Activated naive CD4-positive, alpha-beta T cell treated with anti-CD3 and anti-CD28 coated beads, Interleukin-2, amount 50 U/mL, for 72 hours (primary cell): ENCODE measurements at places on chromosomes 7 and 10.

GRCh38 chr7:33836797-33837355 lies 68.5 kb upstream of the BMPER start:
- peak; percentile 30 for DNase-seq

- peak; percentile 48 for DNase-seq
Measured at GRCh38 chr10:24465891-24466818, 257.2 kb downstream of the KIAA1217 start.

- DNase-seq: no peak
Measured at GRCh38 chr7:54680377-54681005, 78.5 kb downstream of the SEC61G start.

- DNase-seq: no peak
Measured at GRCh38 chr10:44186150-44186549, 198.7 kb downstream of the CXCL12 start.

- DNase-seq: no peak
Measured at GRCh38 chr7:15234431-15234830, 327.4 kb downstream of the AGMO start.

- no peak for DNase-seq
Measured at GRCh38 chr10:47358457-47358856, 10.3 kb downstream of the RBP3 start.

DNA sequence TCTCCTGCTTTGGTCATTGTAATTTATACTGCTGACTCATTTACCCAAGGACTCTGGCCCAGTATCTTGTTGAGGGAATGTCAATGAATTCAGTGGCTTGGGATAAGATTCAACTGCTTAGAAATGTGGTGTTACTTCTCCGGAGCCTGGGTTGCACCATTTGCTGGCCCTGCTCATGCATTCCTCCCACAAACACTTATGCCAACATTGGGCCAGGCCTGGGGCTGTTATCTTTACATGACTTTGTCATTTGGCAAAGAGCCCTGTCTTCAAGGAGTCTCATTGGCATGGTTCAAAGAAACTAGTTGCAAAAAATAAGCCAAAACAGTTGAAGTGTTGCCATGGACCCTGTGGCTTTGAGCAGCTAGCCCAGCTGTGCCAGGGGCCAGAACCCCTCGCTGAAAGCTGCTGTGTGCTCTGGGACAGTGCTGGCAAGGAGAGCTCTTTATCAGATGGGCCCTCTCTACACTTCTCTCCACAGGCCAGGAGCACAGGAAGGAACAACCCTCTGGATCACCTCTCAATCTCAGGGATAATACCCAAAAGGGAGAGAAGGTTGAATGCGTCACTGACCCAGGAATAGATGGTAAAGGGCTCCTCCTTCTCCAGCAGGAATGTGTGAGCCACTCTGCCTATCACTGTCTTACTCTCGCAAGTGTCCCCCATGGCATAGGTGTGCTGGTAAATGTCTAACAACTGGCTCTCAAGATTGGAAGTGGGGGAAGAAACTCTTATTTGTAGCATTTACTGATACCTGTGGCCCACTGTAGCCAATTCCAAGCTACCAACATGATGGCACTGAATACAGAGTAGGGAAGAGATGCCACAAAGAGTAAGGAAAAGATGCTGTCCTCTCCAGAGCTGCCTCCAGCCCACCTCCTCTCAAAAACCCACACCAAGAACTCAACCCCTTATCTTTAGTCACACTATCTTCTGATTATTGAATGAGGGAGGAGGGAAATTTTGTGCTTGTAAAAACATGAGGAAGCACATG lies 23.5 kb upstream of the PDE1C start:
- DNase-seq: no peak

- DNase-seq: no peak
Measured at GRCh38 chr10:1376384-1376945, 320.3 kb downstream of the WDR37 start.

GRCh38 chr7:77565917-77566316 lies 28.8 kb downstream of the PTPN12 start:
- no peak for DNase-seq

DNA sequence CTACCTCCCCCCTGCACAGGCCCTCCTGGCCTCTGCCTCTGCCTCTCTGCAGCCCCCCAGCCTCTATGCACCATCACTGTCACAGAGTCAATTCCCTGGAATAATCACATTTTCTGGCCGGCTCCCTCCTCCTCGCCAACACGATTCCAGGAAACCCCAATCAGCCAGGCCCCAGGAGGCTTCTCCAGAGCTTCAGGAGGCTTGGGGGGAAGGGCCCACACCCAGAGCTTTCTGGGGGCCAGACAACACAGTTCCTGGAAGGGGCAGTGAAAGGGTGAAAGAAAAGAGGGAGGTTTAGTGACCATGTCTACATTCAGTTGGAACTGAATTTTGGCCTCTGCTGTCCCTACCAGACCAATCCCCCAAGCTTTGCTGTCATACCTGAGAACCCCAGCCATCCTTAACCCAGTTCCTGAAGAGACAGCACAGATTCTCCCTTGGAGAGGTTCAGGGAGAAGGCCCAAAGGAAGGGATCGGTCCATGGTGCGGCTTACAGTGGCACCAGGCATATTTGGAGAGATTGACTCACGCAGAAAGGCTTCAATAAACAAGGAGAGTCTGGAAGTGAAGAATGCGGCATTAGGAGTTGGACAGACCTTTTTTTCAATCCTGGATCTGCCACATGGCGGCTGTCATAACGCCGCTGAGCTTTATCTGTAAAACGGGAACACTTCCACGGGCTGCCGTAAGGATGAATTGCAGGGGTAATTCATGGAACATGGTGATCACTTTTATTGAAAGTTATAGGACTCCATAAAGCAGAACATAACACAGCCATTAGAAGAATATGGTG lies 89.0 kb downstream of the NEURL1 start:
- DNase-seq: no peak

GRCh38 chr10:4685904-4686643 lies 139.9 kb upstream of the AKR1E2 start:
- DNase-seq: no peak

DNA sequence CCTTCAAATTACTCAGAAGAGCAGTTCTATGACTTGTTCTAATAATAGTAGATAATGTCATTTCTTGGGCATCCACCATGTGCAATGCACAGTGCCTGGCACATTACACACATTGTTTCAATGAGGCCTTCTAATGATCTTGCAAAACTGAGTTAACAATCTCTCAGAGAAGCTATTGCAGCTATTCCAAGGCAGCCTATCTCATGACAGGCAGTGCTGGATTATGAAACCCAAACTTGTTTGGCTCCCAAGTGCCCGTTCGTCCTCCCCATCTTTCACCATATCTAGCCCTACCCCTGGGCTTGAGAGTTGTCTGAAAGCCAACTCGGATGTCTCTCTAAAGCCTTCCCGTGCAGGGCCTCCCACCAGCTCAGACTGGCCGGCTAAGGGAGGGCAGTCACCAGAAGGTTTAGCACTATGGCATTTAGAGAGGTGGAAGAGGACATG lies 405.1 kb downstream of the PLXNA4 start:
- no peak for DNase-seq

DNA sequence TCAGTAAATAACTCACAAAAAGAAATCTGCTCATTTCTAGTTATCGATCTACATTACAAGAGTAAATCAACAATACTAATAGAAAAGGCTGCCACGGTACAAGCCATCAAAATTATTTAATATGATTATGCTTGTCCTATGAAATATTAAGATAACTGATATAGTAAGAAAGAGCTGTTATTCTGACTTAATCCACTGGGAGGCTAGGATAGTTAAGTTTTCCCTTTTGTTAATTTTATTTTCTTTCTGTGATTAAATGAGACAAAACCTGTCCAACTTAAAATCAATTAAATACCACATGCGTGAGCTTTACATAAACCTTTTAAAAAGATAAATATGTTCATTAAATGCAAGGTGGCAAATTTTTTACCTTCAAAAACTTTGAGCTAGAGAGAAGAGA lies 114.8 kb downstream of the LMBR1 start:
- no peak for DNase-seq

GRCh38 chr10:119030421-119031250 lies 1.1 kb downstream of the NANOS1 start:
- peak; percentile 59 for DNase-seq

- no peak for DNase-seq
Measured at GRCh38 chr7:37719077-37719476, 35.5 kb downstream of the GPR141 start.

DNA sequence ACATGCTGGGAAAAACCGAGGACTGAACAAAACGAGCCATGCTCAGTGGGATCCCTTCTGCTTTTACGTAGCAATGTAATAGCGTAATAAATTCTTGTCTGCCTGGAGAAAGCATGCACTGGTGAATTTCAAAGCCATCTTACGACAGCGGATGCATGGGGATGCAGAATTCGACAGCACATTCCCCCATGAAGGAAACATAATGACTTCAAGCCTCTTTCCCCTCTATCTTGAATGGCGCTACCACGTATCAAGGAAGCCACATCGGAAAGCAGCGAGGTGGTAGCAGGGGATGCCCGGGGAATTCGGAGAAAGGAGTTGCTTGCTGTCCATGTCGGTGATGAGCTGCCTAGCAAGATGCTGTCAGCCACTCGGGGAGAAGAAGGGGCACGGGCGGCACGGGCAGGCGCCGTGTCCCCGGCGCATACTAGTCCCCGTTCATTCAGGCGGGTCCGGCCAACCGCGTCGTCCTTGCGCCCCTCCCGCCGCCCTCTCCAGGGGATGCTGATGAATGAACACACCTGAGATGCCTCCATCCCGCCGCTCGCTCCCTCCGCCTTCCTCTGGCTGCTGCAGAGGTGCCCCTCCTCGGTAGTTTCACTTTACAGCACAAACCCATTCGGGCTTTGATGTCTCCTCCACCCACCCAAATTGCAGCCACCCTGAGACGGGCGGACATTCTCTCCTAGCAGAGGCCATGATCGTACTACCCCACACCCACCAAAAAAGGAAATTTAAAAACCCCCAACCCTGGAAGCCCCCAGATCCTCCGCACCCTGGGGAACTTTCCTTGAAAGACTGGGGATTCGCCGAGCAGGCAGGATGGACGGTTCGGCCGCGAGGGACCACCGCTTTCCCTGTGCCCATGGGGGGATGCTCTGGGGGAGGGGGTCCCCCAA lies 644 bp downstream of the SORBS1 start:
- DNase-seq: peak; percentile 45

GRCh38 chr7:95525503-95525902 lies 39.8 kb downstream of the ASB4 start:
- no peak for DNase-seq

GRCh38 chr7:24896031-24896501 lies 83.9 kb downstream of the OSBPL3 start:
- DNase-seq: no peak

GRCh38 chr10:98309366-98310355 lies 41.7 kb upstream of the LOXL4 start:
- peak; percentile 21 for DNase-seq

GRCh38 chr7:95155965-95156364 lies 168.4 kb downstream of the PON1 start:
- no peak for DNase-seq

- no peak for DNase-seq
Measured at GRCh38 chr10:662686-663465, 26.6 kb downstream of the DIP2C start.

GRCh38 chr10:47290338-47290737 lies 9.7 kb upstream of the GDF10 start:
- DNase-seq: no peak

DNA sequence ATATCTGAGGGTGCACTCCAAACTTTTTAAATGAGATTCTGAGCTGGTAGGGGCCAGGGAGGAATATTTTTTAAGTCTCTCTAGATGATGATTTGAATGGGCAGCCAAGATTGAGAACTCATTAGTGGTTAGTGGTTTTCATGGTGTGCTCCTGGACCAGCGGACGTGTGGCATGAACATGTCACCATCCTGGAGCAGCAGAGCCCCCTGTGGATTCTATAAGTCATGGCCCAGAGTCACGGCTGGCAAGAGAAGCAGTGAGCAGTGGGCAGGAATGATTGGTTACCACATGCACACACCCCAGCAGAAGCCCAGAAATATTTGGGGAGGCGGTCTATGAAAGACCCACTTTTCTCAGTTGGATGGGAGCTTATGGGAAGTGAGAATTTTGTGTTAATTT lies 21.2 kb upstream of the UCN3 start:
- no peak for DNase-seq

GRCh38 chr7:1931256-1931950 lies 261.3 kb downstream of the ELFN1 start:
- DNase-seq: no peak

DNA sequence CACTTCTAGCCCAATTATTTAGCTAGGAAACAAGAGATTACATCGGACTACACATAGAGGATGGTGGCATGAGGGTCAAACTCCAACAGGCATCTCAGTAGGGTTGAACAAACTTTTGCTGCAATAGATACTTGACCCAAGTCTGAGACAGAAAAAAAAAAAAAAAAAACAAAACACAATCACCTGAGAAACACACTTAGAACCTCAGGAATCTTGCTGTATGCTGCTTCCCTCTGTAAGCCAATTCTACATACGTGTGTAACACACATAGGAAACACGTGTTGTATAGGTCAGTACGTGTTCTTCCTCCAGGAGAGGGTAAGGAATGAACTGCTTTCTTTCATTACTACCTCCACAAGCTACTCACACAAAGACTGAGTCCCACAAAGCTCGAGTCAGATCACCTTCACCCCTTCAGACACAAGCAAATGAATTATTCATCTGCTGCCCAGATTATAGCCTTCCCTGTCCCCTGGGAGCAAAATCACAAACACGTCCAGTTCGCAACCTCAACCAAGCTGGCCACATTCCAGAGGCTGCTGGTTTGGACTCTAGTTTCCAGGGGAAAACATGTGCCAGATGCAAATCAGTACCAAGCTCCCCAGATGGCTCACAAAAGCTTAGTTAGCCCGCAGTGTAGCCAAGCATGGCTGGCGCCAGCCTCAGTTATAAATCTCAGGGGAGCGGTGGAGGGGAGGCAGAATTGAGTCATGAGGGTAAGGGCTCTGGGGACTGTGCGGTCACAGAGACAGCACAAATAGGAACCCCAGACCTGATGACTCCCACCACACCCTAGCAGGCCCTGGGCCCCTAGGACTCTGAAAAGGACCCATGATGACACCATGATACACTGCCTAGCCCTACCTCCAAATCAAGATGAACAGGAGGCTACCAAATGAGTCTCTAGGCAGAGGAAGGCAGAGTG lies 15.1 kb downstream of the PSAP start:
- DNase-seq: no peak
